Activated CD4-positive, alpha-beta T cell treated with anti-CD3 and anti-CD28 coated beads, Interleukin-2, amount 10 ng/mL, durations not matched to agents 7 days and 5 days (primary cell): ENCODE measurements at places on chromosomes 13 and 19. TPM values are rescaled to one million over a fixed set of nuclear protein-coding genes. Genes with fewer than 3 reads are reported as not detected.
A peak's percentile ranks its signal among the peaks of the same experiment; 100 is the strongest.

DNA sequence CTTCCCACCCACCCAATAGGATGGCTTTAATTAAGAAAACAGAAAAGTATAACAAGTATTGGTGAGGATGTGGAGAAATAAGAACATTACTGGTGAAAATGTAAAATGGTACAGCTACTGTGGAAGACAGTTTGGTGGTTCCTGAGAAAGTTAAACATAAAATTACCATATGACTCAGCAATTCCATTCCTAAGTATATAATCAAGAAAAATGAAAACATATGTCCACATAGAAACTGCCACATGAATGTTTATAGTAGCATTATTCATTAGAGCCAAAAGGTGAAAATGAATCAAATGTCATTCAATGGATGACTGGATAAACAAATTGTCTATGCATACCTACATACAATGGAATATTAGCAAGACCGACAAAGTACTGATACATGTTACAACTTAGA, 16.9 kb downstream of the DZIP1 start:
- no peak overlapping the region for H3K27ac ChIP-seq
- H3K4me3 ChIP-seq, result no peak overlapping the region
- no peaks in the 10 kb centered on the region for H3K36me3 ChIP-seq
- no peaks in the 10 kb centered on the region for H3K4me1 ChIP-seq

DNA sequence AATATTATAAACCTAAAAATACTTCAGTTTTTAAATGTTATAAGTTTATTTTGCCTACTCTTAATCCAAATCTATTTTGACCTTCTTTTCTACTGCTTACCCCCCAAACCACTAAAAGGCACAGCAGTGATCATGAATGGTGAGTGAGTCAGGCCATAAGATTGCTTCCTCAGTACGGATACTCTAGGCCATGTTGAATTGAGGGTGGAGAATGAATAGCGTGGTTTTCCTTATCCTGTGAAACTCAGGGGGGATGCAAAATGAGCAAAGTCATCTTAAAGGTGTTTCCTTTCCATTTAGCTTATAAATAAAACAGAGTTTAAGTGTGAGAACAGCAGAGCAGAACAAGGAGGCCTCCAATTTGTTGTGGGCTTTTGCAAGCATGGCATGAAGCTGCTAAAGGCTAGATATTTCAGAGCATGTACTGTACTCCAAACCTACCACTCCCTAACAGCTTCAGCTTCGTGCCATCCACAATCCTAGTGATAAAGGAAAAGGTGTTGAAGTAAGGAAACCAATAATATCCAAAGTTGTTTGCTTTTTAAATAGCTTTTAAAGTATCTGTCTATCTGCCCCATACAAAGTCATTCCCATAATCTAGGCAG, 25.0 kb downstream of the SERPINE3 start:
- H3K36me3 ChIP-seq, result peaks cover 40% of the 10 kb centered on the region
- no peak overlapping the region for H3K27ac ChIP-seq
- no peak overlapping the region for H3K4me3 ChIP-seq
- H3K4me1 ChIP-seq, result peaks cover 3% of the 10 kb centered on the region

DNA sequence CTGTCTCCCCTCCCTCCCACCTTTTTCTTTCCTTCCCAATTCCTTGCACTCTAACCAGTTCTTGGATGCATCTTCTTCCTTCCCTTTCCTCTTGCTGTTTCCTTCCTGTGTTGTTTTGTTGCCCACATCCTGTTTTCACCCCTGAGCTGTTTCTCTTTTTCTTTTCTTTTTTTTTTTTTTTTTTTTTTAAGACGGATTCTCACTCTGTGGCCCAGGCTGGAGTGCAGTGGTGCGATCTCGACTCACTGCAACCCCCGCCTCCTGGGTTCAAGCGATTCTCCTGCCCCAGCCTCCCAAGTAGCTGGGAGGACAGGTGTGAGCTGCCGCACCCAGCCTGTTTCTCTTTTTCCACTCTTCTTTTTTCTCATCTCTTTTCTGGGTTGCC, 6.9 kb downstream of the MYADM start:
- peak overlapping the region; percentile 58 for H3K4me3 ChIP-seq
- H3K27ac ChIP-seq, result peak overlapping the region; percentile 92
- H3K36me3 ChIP-seq, result peaks cover 56% of the 10 kb centered on the region
- H3K27me3 ChIP-seq, result no peaks in the 10 kb centered on the region

- no peak overlapping the region for H3K27ac ChIP-seq
- H3K4me3 ChIP-seq, result no peak overlapping the region
- no peaks in the 10 kb centered on the region for H3K36me3 ChIP-seq
- H3K27me3 ChIP-seq, result no peaks in the 10 kb centered on the region
- peaks cover 3% of the 10 kb centered on the region for H3K4me1 ChIP-seq
Measured at GRCh38 chr19:55809381-55810058, 22.3 kb downstream of the NLRP11 start.

DNA sequence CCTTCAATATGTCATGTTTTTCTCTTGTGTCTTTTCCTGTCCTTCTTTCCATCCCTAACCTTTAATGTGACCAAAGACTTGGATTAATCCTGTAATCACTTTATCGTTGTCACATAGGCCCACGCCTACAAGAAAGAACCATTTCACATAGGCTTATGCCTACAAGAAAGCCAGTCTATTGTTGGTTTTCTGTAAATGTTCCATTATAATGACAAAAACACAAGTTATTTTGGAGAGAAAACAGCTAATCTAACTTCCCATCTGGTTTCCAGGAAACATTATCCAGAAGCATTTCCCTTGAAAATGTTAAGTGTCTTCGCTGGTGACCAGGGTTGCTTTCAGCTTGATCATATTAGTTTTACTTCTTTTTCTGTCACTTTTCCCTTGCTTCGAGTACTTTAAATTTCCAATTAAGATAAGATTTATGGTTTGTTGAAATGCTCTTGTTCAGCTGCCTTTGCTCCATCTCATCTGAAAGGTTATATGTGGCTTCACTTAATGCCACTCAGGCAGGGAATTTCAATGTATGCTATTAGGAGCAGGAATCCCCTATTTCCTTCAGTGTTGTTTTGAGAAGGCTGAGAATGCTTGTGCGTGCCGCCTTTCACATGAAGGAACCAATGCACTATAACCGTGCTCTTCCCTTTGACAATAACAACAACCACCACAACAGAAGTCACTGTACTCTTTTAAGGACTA, 708.2 kb downstream of the EFNB2 start:
- DNase-seq, result no peak
- no peak overlapping the region for H3K27ac ChIP-seq
- no peak overlapping the region for H3K4me3 ChIP-seq
- H3K27me3 ChIP-seq, result no peaks in the 10 kb centered on the region
- no peaks in the 10 kb centered on the region for H3K4me1 ChIP-seq

ZNF442 gene
- 1.2 TPM for total RNA-seq

ZFP36 gene
- total RNA-seq, result 92.5 TPM
